NCI-H146 (cell line): ENCODE measurements at places on chromosomes 5 and 9.

- DNase-seq, result no peak
Measured at GRCh38 chr9:117028103-117028858, 341.2 kb downstream of the TRIM32 start.

DNA sequence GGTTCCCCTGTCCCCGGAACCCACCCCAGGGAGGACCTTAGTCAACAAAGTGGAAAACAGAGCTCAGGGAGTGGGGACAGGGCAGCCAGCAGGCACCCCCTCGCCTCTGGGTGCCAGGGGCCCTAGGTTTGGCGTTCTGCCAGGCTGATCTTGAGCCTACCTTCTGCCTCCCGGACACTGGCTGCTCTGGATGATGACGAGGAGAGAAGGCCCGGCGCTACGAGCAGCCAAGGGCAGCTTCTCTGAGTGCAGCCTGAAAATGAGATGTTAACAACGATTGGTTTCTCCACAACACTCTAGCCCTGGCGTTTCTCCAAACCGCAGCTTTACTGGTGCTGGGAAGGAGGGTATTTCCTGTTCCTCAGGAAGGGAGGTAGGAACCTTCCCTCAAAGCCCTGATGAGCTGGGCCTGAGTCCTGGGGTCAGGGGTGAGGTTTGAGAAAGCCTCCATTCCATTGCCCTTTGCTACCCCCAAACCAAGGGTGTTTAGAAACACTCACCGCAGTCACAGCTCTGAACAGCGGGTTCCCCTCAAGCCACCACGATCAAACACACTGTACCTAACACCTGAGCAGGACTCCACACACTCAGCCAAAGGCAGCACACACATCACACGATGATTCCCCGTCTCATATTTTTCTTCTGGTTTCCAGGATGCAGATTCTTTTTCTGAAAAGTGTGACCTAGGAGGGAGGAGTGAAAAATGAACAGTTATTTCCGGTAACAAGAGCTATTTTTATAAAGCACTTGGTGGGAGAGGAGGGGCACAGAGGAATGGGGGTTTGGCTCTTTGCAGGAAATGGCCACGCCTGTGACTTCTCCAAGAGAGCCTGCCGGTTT, at the start of gene STING1:
STING1 (minus strand) TSS at position 709 of the 840 bp plus-strand sequence. CDS start 1,054 bp downstream, outside the sequence.
- DNase-seq, result no peak

DNA sequence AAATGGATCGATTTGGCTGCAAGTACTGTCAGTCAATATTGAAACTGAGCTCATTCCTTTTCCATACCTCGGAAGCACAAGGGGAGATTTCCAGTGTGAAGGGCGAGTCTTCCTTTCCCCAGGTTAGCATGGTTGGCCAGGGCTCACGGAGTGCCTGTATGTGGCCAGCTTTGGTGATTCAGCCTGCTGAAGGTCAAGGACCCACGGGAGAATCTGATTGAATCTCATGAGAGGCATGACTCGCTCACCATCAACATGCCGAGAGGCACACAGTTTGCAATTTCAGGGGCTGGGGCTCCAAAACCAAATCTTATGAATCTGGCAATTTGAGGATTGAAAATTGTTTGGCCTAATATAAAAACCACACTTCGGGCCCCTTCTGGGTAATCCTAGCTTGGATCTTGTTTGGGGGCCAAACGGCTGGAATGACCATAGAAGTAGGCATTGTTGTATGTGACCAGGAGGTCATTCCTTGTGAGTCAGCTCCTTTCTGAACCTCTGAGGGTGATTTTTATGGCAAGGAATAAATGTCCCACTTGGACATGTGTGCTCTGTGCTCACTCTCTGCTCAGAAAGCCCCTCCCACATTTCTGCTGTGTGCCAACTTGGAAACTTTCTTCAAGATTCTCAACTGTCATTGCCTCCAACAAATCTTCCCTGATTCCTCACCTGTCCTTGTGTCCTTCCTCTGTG, 69.8 kb downstream of the DOCK2 start:
- no peak for DNase-seq

GRCh38 chr9:131227112-131227958, 49.0 kb downstream of the FAM78A start:
- DNase-seq, result no peak

DNA sequence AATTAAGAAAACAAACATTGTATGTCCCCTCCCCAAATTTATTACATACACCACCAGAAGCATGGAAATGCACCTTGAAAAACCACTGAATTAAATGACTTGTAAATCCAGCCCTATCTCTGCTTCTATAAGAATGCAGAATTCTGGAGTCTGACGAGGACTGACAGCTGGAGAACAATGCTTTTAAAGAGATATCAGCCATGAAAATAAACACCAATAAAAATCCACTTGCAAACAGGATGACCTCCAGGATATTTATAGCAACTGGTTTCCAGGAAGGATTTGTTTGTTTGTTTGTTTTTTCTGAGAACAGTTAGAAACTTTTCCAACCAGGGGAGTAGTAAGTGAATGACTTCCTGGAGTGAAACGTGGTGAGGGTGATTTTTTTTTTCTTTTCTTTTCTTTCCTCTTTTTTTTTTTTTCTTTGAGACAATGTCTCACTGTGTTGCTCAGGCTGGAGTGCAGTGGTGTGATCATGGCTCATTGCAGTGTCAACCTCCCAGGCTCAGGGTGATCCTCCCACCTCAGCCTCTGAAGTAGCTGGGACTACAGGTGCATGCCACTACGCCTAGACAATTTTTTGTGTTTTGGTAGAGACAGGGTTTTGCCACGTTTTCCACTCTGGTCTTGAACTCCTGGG, 38.7 kb upstream of the SLC36A1 start:
- DNase-seq, result no peak

DNA sequence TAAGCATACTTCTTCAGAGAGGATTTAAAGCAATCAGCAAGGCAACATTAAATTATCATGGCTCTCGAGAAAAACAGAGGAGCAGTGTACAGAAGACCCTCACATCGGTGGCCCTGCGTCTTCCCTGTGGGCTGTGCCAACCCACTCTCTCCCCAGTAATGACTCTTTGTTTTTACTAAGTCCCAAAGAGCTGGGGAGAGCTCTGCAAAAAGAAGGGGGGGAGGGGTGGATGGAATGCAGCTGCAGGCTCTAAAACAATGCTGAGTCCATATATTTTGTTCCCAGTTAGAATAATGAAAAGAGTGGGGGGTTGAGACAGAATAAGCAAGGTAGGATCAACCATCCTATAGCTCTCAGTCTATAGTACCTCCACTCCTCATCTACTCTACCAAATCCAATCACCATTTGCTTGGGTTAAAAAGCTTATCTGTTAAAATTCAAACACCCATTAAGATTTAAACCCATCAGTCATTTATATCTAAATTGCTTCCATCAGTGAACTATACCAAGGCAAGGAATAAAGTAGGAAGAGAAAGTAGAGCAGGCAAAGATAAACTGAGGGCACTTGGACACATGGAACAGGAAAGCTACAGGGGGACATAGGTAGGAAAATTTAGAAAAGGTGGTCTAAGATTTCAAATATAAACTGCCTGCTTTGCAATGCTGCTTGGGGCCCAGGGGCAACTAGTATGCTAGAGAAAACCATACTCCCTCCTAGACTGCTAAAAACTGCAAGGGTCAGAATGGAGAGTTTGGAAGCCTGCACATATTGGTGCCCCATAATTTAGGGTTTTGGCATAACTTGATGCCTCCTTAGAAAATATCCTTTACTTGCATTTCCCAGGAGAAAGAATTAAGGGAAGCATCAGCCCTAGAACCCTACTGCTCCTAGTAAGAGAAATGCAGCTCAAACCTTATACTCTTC, 20.6 kb downstream of the ELL2 start:
- DNase-seq, result no peak

DNA sequence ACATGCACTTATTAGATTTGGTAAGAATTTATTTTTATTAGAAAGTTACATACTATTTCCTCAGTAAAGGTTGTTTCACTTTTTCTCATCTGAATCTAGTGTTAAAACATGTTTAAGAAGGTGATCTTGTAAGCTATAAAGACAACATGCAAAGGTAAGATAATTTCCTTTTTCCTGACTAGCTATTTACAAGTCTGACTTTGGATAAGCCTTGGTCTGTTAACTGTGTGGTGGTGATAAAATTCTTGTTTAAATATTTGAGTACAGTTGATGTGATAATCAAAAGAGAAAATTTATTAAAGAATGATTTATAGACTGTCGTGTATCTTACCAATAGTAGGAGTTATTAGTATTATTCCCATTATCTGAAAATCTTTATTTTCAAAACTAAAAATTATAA, 36.9 kb upstream of the GPR21 start:
- no peak for DNase-seq

DNA sequence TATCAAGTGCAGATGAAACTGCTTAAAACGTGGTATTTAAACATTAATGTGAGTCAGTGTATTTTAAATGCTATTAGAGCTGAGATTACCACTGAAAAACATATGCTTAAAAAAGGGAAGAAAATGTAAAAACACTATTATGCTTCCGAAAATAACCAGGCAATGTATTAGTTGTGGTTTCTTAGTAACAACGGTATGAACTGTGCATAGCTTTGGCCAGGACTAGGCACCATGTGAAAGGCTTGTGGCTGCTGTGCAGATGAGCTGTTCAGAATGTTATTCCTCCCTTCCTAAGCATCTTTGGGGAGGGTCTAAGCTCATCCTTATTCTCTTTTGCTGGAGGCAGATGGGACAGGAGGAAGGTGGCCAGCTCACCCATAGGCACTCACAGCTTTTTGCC, 84.9 kb downstream of the NTRK2 start:
- no peak for DNase-seq

GRCh38 chr5:146001544-146002190, 65.3 kb downstream of the SH3RF2 start:
- DNase-seq, result no peak

DNA sequence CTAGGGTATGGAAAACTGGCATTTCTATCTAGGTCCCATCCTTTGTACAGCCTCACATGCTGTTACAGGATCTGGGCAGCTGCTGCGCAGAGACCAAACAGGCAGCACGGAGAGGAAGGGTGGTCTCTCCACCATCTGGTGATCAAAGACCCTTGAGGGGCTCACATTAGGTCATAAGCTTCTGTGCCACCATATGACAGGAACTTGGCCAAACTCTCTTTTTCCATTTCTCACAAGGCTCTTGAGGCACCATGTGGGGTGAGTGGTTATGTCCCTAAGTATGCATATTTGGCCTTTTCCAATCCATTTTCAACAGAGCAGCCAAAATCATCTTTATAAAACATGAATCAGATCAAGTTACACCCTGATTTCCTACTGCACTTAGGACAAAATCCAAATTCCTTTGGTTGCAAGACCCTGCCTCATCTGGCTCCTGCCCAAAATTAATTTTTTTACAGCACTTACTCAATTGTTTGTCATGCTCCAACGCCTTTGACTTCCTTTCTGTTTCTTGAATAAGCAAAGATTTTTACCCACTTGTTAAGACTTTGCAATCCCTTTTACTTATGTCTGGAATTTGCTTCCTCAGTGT, 730.0 kb downstream of the MAT2B start:
- no peak for DNase-seq

DNA sequence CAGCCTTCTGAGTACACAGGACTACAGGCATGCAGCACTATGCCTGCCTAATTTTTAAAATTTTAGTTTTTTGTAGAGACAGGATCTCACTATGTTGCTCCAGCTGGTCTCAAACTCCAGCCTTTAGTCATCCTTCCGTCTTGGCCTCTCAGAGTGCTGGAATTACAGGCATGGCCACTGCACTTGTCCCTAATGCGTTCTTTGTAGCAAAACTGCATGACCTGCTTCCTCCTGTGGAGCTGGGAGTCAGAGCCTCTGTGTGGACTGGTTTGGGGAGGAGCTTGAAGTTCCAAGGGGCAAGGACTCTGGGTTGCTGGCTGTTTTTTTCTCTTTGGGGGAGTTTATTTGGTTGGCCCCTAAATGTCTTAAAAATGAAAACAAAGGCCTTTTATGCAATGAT, 22.7 kb upstream of the ANKRD34B start:
- DNase-seq, result no peak

DNA sequence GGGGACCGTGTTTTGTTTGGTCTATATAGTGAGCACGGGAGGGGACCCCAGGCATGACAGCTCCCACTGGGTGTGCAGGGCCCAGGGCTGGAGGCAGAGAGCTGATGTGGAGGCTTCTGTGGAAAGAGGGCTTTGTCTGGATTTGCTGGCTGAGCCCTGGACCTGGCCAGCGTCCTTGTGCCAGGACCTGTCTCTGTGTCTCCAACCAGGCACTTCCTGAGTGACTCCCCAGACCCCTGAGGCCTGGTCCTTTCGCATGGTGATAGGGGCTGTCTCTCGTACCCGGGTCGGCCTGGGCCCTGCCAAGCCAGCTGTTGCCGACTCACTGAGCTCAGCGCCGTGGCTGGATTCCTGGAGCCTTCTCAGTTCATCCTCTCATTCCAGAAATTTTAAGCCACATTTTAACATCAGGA, 77.6 kb downstream of the ADAMTS2 start:
- DNase-seq, result no peak

DNA sequence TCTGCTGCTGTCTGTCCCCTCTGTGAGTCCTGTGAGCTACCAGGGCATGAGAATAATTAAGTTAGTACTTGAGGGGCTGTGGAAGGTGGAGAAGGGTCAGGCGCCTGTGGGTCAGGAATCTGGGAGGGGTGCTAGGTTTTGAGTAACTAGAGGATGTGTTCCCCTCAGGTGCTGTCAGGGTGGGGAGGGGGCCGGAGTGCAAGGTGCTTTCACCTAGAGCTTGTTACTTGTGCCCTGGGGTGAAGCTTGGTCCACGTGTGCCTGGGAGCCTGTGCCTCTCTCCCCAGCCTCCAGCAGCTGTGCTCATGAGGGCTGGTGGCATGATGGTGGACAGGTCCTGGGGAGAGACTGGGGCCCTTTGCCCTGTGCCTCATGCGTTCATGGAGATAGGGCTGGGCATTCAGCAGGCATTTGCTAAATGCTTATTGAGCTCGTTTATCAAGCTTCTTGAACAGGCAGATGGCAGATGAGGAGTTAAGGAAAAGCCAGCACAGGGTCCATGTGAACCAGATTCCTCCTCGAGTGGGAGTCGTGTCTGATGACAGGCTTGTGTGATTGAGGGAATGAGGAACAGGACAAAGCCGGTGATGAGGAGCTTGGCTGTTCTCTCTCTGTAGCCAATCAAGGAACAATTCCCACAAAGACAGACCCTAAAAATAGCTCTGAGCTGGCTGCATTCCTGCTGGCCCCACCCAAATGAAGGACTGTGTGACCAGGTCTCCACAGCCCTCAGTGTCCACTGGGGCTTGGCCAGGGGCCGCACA, 40.9 kb downstream of the CACNA1B start:
- DNase-seq, result no peak

GRCh38 chr5:78562001-78562400, 86.6 kb downstream of the LHFPL2 start:
- DNase-seq, result no peak

GRCh38 chr5:169095976-169096375, 205.0 kb downstream of the SLIT3 start:
- no peak for DNase-seq

- DNase-seq, result no peak
Measured at GRCh38 chr9:91265514-91265913, 96.2 kb downstream of the AUH start.

DNA sequence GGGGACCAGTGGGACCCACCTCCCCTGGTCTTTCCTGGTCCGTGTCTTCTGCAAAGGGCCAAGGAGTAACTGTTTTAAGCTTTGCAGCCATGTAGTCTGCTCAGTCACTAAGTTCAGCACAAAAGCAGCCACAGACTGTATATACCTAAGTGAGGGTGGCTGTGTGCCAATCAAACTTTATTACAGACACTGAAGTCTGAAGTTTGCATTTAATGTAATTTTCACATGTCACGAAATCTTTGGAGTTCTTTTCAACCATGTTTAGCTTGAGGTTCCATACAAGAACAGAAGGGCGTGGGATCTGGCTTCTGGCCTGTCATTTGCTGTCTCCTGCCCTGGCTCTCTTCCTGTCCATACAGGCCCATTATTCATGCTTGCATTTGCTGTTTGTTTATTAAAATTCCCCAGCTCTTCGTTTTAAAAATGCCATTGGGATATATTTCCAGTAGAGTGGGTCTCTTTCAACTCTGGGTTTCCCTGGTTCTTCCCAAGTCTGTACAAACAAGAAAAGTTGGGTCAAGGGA, 64.2 kb upstream of the ECM2 start:
- DNase-seq, result no peak
